Central memory CD8-positive, alpha-beta T cell (primary cell): ENCODE measurements at places on chromosomes 11 and 22.

DNA sequence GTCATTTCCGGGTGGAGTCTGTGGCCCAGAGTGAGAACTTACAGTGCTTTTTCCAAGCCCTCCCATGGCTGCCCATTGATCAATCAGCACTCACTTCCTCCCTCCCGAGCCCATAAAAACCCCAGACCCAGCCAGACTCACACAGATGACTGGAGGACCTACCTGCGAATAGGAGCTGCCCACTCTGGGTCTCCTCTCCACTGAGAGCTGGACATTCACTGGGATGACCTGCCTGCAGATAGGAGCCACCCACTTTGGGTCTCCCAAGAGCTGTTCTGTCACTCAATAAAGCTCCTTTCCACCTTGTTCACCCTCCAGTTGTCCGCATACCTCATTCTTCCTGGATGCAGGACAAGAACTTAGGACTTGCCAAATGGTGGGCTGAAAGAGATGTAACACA, 56.0 kb upstream of the B3GNT6 start:
- DNase-seq: no peak

DNA sequence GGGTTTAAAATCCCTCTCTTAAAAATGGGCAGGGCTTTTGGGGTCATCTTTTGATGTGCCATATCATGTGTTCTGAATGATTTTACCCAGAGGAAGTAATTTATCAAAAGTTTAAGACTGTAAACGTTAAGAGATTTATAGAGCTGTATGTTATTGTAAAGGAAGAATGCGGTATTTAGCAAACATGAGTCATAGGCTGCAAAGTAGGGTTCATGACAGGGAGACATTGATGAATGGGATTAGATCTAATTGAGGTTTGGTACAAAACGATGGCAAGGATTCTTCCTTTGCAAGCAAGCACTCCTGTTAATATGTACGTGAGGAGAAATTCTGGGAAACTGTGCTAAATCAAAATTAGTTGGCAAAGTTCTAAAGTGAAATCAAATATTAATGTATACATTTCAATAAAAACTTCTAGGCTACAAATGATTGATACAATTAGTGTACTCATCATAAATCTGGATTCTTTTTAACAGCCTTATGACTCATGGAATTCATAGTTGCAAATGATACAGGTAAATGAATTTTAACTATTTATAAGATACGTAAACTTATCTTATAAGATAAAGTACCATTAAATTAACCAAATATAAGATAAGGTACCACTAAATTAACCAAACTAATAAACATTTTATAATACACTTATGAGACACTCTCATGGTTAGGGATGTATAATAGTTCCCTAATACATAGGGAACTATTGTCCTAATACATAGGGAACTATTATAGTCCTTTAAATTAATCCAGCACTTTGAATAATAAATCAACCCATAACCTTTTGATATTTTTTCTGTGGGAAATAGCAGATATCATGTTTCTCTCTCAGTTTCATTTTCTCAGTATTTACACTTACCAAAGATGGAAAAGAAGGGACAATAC, 58.4 kb downstream of the KIF18A start:
- no peak for DNase-seq

GRCh38 chr22:50276143-50276542, 6.0 kb upstream of the MAPK11 start:
- DNase-seq: peak; percentile 28

DNA sequence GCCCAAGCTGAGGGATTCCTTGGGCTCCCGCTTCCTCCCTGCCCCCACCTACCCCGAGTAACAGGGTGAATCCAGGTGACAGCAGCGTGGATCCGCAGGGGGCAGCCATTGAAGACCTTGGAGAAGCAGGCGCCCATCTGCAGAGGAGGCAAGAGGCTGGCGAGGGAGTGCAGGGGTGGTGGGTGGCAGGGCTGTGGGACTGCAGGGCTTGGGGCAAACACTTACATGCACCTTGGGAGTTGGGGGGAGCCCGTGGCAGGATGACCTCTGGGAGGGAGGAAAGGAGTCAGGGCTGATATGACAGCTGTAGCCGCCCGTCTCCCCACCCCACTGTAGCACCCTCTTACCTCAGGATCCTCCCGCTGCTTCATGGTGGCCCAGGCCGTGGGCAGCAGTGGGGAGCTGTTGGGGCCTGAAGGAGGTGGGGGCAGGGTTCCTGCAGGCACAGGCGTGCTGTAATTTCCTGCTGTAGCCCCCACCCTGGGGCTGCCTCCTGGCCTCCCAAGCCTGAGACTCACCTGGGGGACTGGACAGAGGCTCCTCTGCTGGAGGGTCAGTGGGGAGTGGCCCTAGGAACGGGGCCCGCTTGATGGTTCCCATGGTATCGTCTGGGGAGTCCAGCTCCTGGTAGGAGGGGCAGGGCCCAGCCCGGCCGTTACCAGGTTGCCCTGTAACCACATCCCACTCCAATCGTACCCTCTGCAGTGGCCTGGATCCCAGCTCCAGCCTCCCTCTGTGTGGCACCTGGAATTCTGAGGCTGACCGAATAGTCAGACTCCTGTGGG, 6.1 kb downstream of the MAP4K2 start:
- DNase-seq: no peak

DNA sequence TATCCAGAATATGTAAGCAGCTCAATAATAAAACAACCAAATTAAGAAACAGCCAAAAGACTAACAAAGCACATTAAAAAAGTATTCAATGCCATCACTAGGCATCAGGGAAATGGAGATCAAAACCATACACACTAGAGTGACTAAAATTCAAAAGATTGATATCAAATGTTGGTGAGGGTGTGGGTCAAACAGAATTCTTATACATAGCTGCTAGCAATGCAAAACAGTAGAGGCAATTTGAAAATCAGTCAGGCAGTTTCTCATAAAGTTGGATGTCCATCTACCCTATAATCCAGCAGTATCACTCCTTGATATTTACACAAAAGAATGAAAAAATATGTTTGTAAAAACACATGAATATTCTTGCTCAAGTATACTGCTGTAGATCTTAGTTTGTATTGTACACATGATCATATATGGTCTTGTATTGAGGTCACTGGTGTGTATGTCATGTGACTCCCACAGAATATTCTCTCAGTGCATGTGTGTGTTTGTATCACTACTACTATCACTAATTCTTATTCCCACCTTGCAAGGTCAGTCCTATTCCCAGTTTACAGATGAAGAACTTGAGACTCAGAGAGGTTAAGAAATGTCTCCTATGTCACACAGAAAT, 54.9 kb downstream of the SLC5A1 start:
- DNase-seq: no peak

GRCh38 chr11:67996622-67997474, 7.0 kb downstream of the UNC93B1 start:
- DNase-seq: no peak

DNA sequence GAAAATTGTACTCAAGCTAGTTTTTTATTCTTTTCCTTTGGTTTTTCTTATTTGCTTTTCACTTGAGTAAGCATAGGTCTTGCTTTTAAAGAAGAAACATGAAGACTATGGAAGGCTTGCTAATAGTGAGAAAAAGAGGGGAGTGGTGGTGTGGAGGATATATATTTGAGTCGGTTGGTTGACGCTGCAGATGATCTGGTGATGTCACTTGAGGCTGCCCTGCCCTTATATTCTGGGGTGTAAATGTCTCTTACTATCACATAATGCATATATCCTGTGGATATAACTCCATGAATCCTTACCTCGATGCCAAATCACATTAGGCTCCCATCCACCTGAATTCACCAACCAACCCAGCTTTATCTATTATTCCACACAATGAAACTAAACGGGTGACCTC, 2.9 kb downstream of the GRIA4 start:
- no peak for DNase-seq

GRCh38 chr11:46618837-46619236, 1.5 kb downstream of the ATG13 start:
- DNase-seq: no peak

DNA sequence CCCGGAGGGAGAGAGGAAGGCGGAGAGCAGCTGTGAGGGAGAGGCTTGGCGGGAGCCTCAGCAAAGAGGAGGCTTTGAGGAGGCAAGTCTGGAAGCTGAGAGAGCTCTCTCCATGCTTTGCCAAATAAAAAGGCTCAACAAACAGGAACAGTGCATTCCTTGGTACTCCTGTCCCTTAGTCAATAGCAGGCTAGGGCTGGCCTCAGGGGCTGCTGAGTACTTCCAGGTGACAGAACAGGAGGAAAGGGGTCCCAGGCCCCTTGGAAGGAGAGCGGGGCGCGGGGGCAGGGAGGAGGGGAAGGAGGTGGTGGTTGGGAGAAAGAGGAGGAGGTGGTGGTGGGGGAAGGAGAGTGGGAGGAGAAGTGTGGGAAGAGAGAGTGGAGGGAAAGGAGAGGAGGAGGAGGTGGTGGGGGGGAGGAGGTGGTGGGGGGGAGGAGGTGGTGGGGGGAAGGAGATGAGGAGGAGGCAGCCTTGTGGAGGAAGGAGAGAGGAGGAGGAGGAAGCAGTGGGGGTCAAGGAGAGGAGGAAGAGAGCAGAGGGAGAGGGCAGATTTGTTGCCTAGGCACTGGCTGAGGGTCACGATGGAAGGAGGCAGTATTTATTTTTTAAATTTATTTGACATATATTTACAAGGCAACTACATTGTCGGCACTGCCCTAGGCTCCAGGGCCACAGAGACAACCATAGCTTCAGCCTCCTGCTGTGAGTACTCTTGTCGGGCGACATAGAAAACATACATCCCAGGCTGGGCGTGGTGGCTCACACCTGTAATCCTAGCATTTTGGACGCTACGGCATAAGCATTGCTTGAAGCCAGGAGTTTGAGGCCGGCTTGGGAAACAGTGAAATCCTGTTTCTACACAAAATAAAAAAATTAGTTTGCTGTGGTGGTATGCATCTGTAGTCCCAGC, 74.2 kb upstream of the ZBED5 start:
- DNase-seq: no peak

DNA sequence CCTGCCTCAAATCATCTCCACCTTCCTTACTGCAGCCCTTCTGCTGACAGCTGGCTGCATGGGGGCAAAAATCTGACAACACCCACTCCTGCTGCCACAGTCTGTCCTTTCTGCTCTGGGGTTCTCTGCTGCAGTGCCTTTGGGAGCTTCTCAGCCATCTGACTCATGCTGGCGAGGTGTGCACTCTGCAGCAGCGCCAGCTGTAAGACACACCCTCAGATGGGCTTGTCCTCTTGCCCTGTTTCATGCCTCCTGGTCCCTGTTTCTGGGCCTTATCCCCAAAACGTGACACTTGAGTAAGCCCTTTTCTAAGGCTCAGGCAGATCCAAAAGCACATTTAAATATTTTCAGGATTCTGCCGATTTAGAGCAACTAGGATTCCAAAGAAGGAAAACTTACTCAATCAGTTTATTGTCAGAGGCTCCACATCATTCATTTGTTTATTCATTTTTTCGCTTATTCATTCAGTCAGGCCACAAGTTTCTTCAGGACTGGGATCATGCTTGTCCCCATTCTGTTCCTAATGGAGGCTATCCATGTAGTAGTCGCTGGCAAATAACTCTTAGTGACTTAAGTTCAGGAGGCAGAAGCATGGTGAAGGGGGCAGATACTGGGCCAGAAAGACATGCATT, 60.2 kb downstream of the SMIM38 start:
- no peak for DNase-seq

GRCh38 chr11:79229047-79229446, 211.8 kb downstream of the TENM4 start:
- DNase-seq: no peak

DNA sequence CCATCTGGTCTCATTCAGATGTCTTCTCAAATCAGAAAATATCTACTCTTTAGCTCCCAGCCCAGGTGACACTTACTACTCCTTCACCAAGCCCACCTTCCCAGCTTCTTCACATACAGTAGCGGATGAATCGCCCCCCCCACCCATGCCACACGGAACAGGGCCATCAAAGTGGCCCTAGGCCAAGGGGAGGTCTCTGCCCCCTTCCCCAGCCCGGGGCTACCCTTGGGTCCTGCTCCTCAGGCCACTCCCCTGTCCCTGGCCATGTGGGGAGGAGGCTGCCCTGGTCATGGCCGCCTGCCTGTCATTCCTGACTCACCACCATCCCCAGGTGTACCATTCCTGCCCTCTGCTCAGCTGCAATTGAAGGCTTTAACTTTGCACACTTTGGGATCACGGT, 142.8 kb downstream of the NECTIN1 start:
- DNase-seq: no peak
